Pons (tissue), 1 donor: ENCODE measurements at places on chromosomes 1 and 21.

DNA sequence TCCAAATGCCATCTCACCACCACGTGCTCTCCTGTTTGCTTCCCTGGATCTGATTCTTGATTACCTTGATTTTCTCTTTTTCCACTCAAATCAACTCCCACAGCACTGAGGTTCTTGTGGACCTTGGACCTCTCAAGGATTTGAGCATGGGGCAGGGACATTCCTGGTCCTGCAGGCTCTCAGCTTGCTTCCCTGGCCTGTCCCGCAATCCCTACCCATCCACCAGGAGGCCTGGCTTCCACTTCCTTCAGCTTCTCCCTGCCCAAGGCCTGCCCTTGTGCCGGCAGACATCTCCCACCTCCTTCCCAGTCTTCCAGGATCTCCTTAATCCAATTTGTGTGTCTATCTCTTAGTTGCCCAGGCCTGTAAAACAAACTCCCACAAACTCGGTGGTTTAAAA is 21.6 kb downstream of the PLA2G2A start:
- no peak for DNase-seq

DNA sequence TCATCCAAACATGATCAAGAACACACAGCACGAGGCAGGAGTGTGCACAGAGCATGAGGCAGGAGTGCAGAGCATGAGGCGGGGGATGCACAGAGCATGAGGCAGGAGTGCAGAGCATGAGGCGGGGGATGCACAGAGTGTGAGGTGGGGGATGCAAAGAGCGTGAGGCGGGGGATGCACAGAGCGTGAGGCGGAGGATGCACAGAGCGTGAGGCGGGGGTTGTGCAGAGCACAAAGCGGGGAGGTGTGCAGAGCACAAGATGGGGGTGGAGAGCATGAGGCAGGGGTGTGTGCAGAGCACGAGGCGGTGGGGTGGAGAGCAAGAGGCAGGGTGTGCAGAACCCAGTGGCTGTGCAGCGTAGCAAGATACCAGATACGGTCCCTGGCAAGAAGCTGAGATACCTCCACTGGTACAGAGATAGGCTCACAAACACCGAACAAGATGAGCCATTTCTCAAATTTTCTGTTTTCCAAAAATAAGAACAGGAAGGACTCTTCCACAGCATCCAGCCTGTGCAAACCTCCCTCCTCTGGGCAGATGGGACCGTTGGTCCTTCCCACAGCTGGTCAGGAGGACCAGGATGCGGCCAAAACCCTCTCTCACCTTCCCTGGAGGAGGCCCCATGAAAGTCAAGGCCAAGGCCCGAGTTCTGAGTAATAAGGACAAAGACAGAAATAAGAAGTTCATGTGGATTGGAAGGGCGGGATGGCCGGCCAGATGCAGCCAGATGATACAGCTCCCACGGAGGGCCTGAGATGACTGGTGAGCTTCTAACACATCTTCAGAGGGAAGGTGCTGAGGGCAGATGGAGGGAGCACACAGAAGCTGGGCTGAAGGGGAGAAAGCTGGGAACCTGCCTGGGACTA is 12.0 kb downstream of the SPATC1L start:
- DNase-seq = no peak

DNA sequence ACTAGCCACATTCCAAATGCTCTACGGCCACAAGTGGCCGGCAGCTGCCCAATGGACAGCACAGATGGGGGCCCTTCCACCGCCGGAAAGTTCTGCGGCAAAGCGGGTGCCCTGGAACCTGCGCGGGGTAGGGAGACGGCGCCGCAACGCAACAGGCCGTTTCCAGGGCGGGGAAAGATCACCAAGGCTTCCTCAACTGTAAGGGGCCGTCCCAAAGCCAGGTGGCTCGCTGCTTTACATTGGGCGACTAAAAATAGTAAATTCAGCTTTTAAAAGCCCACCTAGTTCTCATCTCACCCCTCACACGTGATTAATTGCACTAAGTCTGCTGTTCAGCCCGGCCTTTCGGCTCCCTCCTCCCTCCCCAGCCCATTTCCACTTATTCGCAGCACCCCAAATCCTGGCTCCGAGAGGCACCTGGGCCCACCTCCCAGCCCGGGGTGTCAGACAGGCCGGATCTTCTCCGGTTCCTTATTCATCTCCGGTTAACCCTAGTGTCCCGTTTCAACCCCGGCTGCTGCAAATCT is 643 bp downstream of the CFAP298 start:
- DNase-seq = no peak

DNA sequence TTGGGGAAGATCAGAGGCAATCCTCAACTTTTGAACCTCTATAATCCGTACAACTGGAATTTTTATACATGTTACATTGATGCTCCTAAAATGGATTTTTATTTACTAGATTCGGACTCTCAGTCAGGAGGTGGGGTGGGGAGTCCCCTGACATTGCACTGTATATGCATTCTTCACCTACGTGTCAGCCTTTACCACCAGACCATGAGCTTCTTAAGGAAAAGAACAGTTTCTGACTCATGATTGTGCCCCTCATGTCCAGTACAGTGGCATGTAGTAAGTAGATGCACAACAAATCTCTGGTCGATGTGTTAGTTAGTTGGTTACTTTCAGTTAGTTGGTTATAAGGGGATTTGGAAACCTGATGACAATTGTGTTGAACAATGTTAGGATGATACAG is 15.4 kb downstream of the LPAR3 start:
- DNase-seq = no peak

DNA sequence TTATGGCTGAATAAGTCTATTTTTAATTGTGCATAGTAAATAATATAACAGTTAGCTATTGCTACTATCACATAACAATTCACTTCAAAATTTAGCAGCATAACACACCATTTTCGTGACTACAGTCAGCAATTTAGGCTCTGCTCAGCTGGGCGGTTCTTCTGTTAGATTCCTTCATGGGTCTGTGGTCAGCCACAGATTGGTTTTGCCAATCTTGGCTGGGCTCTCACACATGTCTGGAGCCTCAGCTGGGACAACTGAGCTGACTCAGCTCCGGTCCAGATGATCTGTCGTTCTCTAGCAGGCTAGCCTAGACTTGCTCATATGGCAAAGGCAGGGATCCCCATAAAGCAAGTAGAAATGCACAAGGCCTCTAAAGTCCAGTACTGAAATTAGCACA is 15.1 kb upstream of the CDC42BPA start:
- DNase-seq = no peak

GRCh38 chr1:109354929-109355328 is 42.8 kb downstream of the SORT1 start:
- no peak for DNase-seq

DNA sequence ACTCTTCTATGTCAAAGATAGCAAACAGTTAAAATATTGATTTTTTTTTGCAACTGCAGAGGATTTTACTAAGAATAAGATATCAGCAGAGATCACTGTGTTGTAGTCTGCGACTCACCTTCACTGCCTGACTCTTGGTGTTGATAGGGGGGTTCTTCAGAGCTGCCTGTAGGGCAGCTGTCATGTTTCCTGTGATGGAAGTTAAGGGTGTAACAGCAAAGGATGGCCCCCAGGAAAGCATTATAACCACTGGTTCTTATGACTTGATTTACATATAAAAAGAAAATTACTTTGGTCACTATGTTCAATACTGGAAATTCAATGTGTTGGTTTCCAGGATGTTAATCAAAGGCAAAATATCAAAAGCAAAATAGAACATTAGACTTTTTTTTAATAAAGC is 2.6 kb downstream of the ARPC5 start:
- no peak for DNase-seq

DNA sequence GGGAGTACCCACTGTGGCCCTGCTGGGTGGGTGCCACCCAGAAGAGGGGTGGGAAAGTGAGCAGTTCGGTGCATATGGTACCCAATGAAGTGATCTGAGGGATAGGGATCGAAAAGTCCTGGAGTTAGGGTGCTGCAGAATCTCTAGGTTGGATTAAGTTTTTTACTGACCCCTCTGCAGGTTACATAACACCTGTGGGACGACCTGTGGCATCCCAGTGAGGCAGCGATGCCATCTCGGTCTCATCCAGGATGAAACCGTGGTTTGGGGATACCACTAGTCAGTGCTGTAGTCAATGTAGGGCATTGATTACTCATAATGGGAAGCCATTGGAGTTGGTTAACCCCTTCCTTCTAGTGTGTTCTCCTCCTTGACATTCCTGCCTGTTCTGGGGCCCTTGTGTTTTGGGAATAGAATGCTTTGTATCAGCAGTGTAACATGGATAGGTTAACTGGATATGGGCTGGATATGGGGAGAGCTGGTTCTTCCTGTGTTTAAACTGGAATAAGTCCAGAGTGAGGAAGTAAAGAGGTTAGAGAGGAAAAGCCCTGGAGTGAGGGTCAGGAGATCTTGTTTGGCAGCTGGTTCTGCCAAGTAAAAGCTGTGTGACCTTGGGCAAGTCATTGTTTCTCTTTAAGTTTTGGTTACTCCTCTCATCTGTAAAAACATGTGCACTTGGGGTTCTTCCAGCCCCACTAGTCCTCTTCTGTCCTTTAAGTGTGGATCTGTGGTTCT is 42.8 kb upstream of the ATF3 start:
- DNase-seq = no peak

DNA sequence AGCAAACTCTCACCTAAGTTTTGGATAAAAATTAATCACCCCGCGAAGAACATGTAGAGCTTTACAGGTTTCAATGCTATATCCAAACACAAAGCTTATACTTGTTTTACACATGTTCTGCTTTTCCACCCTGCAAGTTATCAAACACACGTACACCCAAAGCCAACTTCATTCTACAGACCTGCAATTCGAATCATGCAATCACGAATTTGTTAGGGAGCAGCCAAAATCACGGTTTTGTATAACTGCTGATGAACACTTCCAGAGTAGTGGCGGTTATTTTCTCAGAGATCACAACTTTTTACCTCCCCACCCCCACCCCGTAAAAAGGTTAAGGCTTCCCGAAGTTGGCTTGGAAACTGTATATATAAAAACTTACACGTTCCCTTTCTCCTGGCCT is 1.4 kb downstream of the HMGN1 start:
- no peak for DNase-seq

DNA sequence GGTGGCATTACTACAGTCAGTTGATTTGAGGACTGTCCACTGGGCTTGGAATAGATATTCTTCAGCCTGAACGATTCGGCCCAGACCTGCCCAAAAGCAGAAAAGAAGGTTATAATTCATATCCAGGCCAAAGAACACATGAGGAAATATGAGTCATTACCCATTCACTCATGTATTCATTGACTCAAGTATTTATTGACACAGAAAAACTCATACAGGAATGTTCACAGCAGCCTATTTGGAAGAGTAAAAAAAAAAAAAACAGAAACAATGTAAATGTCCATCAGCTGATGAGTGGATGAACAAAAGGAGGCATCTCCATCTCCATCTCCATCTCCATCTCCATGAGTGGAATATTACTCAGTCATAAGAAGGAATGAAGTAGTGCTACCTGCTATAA is 15.9 kb downstream of the ZMYND12 start:
- no peak for DNase-seq

GRCh38 chr1:227894831-227895451 is 52.8 kb downstream of the WNT9A start:
- no peak for DNase-seq

DNA sequence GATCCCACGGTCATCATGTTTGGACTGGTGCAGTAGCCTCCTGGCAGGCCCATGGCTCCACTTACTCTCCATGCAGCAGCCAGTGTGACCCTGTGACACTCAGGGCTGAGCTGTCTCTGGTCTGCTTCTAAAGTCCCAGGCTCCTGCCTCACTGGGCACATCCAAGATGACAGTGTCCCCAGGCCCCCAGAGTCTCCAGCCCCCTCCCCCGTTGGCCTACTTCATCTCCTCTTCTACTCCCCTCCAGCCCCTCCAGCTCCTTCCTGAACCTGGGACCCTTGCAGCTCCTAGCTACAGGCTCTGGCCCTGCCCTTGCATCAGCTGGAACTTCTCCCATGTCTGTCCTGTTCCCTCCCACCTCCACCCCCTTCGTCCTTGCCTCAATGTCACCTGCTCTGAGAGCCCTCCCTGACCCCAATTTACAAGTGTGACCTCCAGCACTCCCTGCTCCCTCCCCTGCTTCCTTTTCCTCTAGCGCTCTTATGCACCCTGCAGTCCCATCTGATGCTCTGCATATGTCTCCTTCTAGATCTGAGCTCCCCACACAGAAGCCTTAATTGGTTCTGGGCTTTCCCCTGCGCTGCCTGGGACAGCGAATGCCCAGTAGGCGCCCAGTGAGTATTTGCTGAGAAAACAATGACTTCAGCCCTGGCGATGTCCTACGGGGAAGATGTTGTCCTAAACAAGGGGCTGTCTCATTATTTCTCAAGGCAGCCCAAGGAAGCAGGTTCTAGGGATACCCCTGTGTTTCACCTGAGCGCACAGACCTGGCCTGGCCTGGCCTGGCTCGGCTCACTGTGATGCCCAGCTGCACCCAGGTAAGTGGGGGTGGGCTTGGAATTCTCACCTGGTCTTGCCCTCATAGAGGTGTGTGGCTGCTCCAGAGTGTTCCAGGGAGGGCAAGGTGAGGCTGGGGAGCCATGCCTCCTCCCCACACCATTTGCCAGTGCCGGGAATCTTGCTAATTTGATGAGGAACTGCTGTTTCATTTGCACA is 600.6 kb downstream of the PTPRU start:
- no peak for DNase-seq

GRCh38 chr1:167443757-167444156 is 74.6 kb downstream of the CD247 start:
- DNase-seq = no peak

- DNase-seq = peak; percentile 51
These were observed 60.3 kb downstream of the STUM start for GRCh38 chr1:226608699-226609505.

DNA sequence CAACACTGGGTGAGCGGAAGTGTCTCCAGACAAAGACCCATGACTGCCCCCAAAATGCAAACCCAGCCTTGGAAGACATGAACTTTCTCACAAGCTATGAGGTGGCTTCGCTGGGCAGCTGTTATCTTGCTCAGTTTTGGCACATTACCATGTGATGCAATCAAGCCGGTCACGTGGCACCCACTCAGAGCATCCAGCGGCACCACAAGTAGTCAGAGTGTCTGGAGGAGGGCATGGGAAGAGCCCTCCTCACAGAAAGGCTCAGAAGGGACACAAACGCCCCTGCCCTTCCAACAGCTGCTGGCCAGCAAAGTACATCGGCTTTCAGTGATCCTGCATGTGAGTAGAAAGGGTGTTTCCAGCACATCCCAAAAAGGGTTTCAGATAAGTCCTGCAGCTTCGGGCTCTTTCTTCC is 145.5 kb upstream of the IRF2BP2 start:
- peak; percentile 87 for DNase-seq

DNA sequence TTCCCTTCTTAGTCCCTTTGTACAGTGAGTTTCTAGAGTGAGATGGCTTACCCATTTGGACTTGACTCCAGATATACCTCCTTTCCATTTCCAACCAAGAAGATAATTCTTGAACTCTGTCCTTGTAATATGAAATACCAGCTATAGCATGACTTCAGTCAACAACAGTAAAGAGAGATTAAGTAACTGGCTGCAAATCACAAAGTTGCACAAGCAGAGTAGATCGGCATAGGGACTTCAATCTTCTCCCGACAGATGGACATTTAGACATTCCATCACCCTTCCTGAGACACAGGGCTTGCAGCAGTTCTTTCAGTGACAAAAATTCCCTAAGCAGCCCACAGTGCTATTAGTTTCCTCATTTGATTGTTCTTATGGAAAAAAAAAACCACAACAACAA is 44.6 kb downstream of the JAK1 start:
- no peak for DNase-seq
